NCI-H2107 (cell line): ENCODE measurements at places on chromosomes 7 and 10.

DNA sequence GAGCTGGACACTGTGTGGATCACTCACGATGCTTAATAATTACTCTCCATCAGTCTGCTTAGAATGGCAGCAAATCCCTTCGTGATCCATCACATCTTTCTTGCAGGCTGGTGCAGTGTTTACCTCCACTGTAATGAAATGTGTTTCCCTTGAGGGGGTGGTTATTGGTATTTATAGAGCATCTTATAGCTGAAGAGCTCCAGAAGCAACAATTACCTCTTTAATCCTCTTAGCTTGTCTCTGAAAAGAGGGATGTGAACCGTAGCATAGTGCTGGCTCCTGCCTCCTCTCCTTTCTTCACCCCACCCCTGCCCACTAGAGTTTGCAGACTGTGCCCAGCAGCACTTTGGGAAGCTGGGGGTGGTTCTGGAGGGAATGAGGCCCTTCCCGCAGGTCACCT is 132.6 kb downstream of the CAMK1D start:
- no peak for DNase-seq

- DNase-seq: no peak
These were observed 11.7 kb upstream of the MKI67 start for GRCh38 chr10:128137877-128138276.

DNA sequence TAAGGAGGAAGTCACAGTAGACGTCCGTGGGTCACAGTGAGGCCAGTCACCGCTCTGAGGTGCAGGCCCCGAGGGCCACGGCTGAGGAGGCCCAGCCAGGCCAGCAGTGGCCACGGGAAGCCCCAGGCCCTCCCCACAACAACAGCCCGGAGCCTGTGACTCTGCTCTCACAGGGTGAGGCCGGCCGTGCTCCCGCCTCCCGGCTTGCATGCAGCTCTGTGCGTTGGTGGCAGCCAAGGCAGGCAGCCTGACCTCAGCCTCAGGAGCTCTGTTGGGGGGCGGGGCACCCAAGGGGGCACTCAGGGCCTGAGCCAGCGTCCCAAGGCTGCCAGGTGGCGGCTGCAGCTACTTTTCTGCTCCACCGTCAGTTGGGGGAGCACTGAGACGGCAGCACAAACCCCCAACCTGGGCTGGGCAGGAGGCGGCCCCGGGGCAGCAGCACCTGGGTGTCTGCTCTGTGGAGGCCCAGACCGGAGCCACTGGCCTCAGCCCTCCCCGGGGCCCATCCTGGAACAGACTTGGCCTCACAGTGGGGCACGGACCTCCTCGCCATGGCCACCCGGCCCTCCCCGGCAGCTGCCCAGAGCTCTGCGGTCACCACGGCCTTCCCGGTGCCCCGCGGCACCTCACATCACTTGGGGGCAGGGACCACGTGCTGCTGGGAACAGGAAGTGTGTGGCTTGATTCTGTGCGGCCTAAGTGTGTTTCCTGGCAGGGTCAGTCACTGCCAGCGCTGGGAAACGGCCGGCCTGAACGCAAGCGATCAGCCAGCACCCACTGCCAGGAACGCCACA is 13.3 kb downstream of the CYP2W1 start:
- DNase-seq: no peak

DNA sequence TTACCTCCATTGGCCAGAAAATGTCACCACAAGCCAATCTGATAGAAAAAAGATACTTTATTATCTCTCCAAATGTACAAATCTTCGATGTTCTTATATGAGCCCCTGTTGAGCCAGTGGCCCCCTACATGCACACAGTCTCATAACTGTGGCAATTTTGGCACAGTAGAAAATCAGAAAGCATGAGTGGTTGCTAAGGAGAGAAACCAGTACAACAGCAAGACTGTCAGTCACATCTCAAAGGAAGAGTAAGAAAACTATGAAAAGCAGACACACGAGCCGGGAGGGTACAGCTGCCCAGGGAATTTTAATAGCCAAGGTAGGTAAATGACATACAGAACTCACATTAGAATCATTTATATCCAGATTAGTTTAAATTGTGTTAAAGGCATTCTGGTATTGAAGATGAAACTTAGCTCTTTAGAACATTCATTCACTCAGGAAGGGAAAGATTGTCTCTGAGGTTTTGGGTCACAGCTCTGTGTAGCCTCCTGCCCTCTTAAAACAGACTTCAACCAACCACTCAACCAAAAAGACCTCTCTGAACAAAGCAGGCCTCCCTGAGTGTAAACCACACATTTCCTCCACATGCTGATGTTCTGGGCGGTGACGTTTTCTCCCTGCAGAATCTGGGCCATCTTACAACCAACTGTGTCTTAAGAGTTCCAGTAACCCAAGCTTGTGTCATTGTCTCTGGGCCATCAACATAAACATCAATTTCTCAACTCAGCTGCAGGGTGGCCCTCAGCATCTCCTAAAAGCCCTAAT is 80.8 kb upstream of the ADAM12 start:
- no peak for DNase-seq

- no peak for DNase-seq
These were observed 231.0 kb upstream of the SMIM30 start for GRCh38 chr7:113349339-113349738.

DNA sequence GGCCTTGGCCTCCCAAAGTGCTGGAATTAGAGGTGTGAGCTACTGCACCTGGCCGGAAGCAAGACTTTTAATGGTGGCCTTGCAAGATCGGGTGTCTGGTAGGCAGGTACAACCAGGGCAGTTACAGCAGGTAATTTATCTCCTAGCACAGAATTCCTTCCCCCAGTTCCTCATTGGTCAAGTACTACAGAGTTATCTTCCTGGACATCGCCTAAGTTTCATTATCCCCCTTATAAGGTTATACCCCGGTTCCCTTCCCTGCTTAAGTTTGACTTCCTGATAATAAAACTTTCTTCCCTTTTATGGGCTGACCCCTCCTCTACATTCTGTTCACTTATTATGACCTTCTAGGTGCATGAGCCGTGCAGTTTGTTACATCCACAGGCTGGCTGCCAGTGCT is 19.0 kb upstream of the CYP3A43 start:
- no peak for DNase-seq

GRCh38 chr7:49264530-49264929 is 340.2 kb downstream of the CDC14C start:
- no peak for DNase-seq

DNA sequence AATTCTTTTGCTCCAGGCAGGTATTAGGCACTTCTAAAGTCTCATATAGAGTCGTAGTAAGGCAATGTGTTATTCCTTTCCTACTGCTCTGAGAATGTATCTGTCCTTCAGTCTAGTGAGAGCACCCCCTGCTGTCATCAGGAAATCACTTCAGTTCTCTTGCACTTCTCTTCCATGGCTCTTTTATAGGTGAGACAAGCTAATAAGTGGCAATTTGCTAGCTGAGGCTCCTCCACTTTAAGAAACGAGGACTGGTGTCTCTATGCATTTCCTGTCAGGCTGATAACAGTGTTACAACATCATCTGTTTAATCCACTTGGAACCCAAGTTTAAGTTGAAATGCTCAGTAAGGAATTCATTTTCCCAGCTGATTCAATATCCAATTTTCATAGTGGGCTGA is 350.6 kb downstream of the TFEC start:
- DNase-seq: no peak

DNA sequence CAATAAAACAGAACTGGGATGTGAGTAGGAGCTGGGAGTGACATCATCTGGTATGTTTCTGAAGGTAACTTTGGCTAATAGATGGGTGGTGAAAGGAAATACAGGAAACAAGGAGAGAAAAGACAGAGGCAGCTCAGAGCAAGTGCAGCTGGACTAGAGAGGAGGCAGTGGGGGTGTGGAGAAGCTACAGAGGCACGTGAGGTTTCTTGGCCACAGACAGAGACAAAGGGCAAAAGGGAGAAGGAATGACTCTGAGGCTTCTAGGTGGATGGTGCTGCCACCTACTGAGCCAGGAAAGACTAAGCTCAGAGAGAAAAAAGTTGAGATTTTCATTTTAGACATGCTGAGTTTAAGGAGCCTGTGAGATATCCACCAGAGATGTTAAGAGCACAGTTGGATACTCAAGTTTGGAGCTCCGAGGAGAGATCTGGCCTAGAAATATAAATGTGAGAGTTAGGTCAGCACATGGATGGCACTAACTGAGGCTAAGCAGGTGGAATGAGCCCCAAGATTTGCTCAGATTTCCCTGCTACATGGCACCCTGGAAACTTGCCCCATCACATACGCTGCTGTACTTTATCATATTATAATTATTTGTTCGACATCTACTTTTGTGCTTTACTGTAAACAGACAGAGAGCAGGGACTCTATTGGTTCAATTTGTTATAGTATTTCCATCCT is 293.0 kb upstream of the IMMP2L start:
- no peak for DNase-seq

DNA sequence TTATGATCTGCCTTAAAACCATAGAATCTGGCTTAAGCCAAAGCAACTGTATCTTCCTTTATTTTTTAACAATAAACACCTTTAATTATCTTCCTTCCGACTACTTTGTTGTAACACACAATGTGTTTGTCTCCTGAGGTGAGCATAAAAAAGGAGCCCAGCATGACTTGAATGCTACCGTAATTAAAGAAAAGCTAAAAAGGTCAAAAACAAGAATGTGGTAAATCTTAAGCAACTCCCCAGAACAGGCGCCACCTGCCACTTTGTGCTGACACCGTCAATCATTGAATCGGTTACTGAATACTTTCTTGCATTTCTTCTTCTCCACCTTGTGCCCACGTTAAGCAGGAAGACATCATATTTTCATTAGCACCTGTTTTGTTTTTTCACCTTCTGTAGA is 569.9 kb upstream of the C7orf33 start:
- no peak for DNase-seq

- DNase-seq: no peak
These were observed 8.6 kb upstream of the CCDC7 start for GRCh38 chr10:32437334-32437733.

DNA sequence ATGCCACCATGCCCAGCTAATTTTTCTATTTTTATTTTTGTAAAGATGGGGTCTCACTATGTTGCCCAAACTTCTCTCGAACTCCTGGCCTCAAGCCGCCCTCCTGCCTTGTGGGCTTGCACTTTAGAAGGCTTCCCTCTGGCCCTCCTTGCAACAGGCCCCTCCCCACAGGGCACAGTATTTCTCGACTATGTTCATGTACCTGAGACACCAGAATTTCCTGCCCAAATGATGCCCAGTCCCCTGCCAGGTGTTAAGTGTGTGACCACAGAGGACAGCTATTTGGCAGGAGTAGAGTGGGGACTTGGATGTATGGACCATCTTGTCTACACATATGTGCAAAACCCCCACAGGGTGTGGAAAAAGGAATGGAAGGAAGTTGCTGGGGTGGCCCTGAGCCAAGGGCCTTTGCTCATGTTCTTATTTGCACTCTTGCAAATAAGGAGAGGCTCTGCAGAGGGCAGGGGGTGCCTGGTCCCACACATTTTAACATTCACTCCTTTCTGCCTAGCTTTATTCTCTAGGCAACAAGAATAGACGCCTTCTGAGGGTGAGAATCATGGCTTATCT is 168.4 kb upstream of the PODXL start:
- no peak for DNase-seq

GRCh38 chr7:70052691-70053090 is 454.4 kb downstream of the AUTS2 start:
- no peak for DNase-seq

GRCh38 chr10:126235091-126235978 is 152.9 kb downstream of the ADAM12 start:
- no peak for DNase-seq

DNA sequence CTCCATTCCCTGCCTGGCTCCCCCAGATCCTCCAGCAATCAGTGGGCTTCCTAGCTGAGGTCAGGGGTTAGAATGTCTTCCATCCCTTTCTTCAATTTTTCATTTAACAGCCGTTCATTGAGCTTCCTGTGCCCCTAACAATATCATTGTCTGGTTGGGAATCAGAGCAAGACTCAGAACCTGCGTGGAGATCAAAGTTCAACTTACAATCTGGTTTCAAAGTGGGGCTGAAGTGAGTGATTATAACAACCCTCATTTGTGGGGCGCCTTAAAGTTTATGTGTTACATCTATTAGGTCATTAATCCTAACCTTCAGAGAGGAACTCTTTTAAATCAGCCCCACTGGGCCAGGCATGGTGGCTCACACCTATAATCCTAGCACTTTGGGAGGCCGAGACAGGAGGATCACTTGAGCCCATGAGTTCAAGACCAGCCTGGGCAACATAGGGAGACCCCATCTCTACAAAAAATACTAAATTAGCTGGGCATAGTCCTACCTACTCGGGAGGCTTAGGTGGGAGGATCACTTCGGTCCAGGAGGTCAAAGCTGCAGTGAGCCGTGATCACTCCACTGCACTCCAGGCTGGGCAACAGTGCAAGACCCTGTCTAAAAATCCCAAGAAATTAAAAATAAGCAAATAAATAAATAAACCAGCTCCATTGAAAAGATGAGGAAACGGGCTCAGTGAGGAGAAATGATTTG is 45.4 kb upstream of the SLF2 start:
- DNase-seq: no peak

DNA sequence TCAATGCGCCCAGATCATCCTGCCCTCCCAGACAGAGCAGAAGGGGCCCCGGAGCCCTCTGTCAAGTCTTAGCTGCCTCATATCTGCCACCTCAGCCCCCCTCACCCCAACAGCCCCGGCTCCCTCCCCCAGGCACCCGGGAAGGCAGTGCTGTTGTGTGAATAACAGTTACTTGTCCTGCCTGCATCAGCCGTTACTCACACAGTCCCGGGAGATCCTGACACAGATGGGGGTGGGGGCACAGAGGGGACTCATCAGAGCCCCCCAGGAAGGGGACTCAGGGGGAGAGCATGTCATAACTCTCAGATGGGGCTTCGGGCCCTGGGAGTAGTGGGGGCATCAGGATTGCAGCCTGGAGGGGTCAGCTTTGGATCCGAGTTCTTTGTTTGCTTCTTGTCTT is 12.4 kb upstream of the SERPINE1 start:
- no peak for DNase-seq

GRCh38 chr10:62655337-62655994 is 149.1 kb upstream of the ADO start:
- no peak for DNase-seq
